Epithelial cell of proximal tubule (primary cell): ENCODE measurements at places on chromosomes 6 and 20. TPM values are rescaled to one million over a fixed set of nuclear protein-coding genes. Genes with fewer than 3 reads are reported as not detected.

RGS19 gene
- 19.7 and 21.8 TPM in 2 replicates for total RNA-seq

ADTRP gene
- total RNA-seq: 0.12 and 0.58 TPM in 2 replicates

EDN3 gene
- not detected in 2 replicates for total RNA-seq

EYS gene
- 0.06 and 0.07 TPM in 2 replicates for total RNA-seq

FILIP1 gene
- under 0.01 and 0.07 TPM in 2 replicates for total RNA-seq

KCNK5 gene
- 1.6 and 2.8 TPM in 2 replicates for total RNA-seq

EMILIN3 gene
- 0.40 and 1.2 TPM in 2 replicates for total RNA-seq

C2 gene
- not detected in 2 replicates for total RNA-seq

BPIFB1 gene
- not detected in 2 replicates for total RNA-seq

ZC2HC1B gene
- total RNA-seq: not detected in 2 replicates

NR2E1 gene
- not detected in 2 replicates for total RNA-seq

HCRTR2 gene
- total RNA-seq: not detected in 2 replicates

MMP24 gene
- total RNA-seq: 8.2 and 12.2 TPM in 2 replicates

CNKSR3 gene
- total RNA-seq: 10.3 and 12.4 TPM in 2 replicates

SLC17A2 gene
- total RNA-seq: not detected in 2 replicates

RAET1L gene
- total RNA-seq: 1.5 and 3.1 TPM in 2 replicates

TNFAIP3 gene
- total RNA-seq: 10.6 and 13.6 TPM in 2 replicates

KCNK16 gene
- total RNA-seq: not detected in 2 replicates

NKX2-2 gene
- not detected in 2 replicates for total RNA-seq
